ENCODE measurements at places on chromosomes 1 and 21.
A peak's percentile ranks its signal among the peaks of the same experiment; 100 is the strongest.

- DNase-seq = peak; percentile 84
Observed at GRCh38 chr1:154186177-154186576, 5.7 kb downstream of the TPM3 start.

DNA sequence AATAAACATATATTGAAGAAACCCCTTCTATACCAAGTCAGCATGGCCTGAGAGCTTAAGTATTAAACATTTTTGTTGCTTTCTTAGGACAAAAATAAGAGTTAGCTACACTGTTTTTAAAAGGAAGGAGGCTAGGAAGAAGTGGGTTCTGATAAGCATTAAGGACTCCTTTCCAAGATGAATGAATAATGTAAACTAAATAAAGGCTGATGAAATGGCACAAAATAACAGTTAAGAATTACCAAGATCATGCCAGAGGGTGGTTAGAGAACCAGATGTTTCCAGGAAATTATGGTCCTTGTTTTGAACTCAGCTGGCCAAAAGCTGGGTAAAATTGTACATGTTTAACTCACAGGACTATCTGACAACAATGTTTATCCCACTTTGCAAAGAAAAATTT lies 114.1 kb upstream of the ETS2 start:
- DNase-seq = no peak

GRCh38 chr21:45196620-45197019 lies 91.1 kb downstream of the POFUT2 start:
- DNase-seq = no peak

GRCh38 chr1:22388671-22389450 lies 62.8 kb upstream of the ZBTB40 start:
- no peak for DNase-seq

All from NB4 (cell line).